T-cell (primary cell): ENCODE measurements at places on chromosomes 6 and 20. TPM values are rescaled to one million over a fixed set of nuclear protein-coding genes. Genes with fewer than 3 reads are reported as not detected.
A peak's percentile ranks its signal among the peaks of the same experiment; 100 is the strongest.

SLC17A2 gene
- not detected for total RNA-seq

DNA sequence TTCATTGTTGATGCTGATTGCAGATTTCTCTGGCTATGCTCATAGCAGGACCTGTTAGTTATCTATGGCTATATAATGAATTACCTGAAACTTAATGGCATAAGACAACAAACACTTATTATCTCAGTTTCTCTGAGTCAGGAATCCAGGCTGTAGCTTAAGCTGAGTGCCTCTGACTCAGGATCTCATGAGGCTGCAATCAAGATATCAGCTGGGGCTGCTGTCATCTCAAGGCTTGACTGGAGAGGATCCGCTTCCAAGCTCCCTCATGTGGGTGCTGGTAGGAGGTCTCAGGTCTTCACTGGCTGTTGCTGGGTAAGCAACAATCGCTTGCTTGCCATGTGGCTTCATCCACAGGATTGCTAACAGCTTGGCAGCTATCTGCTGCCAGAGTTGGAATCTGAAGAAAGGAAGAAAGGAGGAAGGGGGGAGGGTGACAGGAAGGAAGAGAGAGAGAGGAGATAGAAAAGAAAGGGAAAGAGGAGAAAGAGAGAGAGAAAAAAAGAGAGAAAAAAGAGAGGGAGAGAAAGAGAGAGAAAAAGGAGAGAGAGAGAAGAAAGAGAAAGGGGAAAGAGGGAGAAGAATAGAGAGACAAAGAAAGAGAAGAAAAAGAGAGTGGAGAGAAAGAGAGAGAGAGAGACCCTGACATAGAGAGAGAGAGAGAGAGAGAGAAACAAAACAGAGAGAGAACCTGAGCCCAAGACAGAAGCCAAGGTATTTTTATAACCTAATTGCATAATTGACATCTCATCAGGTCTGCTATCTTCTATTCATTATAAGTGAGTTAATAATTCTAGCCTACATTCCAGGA lies 579.0 kb upstream of the BTBD3 start:
- no peak for DNase-seq

- DNase-seq, result no peak
Observed at GRCh38 chr6:136230219-136230853, 19.8 kb downstream of the MTFR2 start.

RGS17 gene
- total RNA-seq, result not detected

- no peak for DNase-seq
Observed at GRCh38 chr6:50993941-50994720, 175.5 kb downstream of the TFAP2B start.

- DNase-seq, result no peak
Observed at GRCh38 chr20:20022498-20022897, 5.3 kb downstream of the NAA20 start.

UBE2C gene
- 2.4 TPM for total RNA-seq

KLHDC3 gene
- 72.7 TPM for total RNA-seq

DNA sequence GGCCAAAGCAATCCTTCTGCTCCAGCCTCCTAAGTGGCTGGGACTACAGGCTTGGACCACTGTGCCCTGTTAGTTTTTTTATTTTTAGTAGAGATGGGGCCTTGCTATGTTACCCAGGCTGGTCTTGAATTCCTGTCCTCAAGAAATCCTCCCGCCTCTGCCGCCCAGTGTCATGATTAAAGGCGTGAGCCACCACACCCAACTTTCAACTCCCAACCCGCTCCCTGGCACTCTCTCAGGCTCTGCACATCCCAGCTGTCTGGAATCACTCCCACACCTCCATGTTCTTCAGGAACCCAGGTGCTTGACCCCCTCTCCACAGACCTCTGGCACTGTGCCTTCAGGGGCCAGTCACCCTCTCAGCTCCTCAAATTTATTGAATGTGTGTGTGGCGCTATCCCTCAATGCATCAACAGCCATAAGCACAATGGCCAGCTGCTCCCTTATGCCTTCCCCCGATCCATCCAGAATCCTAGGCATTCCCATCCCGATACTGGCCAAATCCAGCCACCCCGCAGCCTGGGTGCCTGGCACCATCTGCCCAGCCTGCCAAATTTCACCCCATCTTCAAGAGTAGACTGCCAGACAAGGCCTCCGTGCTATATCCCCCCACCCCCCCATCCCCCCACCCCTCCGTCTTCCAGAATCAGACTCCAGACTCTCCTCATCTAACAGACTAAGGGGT lies 647 bp upstream of the POU5F1 start:
- no peak for DNase-seq

GRCh38 chr6:12012558-12013306 lies 620 bp downstream of the HIVEP1 start:
- DNase-seq, result peak; percentile 72

TGM2 gene
- 1.2 TPM for total RNA-seq

CRISP2 gene
- total RNA-seq, result not detected

DNPH1 gene
- total RNA-seq, result 57.5 TPM

MC3R gene
- not detected for total RNA-seq

DNA sequence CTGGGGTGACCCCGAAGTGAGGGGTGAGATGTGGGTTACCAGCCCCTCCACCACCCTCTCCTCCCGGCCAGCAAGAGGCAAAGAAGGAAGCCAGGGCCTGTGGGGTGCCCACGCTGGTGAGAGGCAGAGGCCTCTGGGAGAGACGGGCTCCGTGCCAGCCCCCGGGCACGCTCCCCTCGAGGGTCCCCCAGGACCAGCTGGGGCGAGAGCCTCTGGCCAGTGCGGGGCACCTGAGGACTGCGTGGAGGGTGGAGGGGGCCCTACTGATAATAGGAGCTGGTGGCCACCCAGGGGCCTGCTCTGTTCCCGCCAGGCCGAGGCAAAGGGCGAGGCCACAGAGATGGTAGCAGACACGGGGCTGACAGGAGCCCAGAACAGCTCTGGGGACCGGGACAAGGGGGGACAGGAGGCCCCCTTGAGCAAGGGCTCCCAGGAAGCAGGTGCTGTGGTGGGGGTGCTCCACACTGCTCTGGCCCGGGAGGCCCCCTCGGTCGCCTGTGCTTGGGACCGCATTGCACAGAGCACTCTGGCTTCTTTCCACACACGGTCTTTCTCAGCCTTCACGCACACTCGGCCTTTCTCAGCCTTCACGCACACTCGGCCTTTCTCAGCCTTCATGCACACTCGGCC lies 226.9 kb downstream of the TTLL2 start:
- DNase-seq, result no peak

- DNase-seq, result no peak
Observed at GRCh38 chr6:47102331-47102730, 60.2 kb upstream of the ADGRF1 start.

DNA sequence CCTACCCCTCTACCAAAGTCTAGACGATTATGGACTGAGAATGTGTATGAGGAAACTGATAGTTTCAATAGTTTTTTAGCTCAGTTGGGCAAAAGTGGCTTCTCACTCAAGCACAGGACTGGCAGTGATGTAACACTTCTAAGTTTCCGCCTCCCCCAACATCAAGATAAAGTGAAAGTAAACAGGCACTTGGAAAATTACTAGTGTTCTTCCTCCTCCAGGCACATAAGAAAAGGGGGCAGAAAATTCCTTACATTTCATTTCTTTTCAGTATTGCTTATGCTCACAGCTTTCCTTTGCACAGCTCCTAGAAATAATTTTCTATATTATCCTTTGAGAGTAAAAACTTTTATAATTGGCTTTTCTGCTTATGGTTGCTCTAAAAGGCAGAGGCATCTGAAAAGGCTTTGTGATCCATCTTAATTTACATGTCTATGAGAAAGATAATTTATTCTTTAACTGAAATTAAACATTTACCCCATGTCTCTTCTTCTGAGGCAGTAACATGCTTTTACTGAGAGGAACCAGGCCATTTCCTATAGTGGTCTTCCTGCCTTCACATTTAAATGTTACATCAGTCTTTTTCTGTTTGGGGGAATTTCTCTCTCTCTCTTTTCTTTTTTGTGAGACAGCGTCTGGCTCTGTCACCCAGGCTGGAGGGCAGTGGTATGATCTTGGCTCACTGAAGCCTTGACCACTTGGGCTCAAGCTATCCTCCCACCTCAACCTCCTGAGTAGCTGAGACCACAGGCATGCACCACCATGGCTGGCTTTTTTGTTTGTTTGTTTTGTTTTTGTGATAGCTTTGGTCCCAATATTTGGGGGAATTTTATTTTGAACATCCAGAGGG lies 65.0 kb upstream of the EEF1A1 start:
- peak; percentile 13 for DNase-seq

DNA sequence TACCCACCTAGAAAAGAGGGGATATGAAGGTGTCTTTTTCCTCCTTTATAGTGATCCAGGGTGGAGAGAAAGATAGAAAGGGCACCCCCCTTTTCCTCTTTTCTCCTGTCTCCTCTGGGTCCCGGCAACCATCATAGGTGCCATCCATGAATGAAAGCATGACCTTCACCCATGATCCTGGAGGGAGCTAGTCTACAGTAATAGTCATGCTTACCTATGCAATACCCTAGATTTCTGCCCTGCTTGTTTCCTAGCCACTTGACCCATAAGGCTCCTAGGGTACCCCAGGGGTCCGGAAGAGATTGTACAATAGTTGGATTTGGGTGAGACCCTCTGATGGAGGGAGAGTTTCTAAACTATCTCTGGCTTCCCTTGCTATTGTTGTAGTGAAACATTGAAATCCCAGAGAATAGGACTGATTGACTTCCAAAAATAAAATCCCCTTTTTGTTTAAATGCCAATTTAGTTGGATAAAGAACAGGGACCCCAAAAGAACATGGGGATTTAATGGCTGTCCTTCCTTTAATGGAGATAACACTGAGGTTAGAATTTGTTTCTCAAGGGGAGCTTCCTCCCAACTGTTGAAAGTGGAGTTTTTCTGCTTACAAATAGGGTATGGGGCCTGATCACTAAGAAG lies 366.8 kb upstream of the KHDRBS2 start:
- no peak for DNase-seq

DNA sequence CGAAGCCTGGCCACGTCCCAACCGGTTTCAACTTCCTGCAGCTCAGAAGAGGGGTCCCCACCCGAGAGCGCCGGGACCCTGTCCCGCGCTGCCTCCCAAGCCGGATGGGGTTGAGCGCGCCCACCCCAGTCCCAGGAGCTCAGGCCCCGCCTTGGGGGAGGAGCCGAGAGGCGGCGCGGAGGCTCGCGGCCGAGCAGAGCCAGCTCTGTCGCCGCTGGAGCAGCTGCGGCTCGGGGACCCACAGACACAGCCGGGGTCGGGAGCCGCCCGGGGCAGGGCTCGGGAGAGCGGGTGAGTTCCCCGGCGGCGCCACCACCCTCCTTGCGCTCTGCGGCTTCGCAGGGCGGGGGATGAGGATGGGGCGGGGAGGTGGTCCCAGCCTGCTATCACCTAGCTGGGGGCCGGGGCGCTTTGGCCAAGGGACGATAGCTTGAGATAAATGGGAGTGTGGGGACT lies at the start of gene PPP1R16B:
TSS of gene PPP1R16B (plus strand) at position 196 of the 456 bp plus-strand sequence. CDS start 30,229 bp downstream, outside the sequence.
- peak; percentile 84 for DNase-seq

MATN4 gene
- total RNA-seq, result not detected

DNAH8 gene
- total RNA-seq, result not detected

GRCh38 chr6:111792914-111793700 lies 80.1 kb downstream of the FYN start:
- DNase-seq, result no peak

- DNase-seq, result no peak
Observed at GRCh38 chr20:982754-983153, 19.4 kb downstream of the RSPO4 start.

DNA sequence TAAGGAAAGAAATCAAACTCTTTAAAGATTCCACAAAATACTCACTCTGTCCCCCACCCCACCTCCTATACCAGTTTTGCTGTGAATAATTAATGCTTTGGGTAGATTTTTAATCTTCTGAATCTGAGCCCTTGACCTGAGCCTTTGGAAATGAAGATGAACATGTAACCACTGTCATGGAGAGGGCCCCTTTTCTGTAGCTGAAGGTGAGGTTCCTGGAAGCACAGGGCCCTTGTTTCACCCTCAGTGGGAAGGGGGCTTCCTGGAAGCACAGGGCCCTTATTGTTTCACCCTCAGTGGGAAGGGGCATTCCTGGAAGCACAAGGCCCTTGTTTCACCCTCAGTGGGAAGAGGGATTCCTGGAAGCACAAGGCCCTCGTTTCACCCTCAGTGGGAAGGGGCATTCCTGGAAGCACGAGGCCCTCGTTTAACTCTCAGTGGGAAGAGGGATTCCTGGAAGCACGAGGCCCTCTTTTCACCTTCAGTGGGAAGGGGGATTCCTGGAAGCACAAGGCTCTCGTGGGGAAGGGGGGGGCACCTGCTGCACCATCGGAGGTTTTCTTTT lies 75.7 kb downstream of the DACT2 start:
- no peak for DNase-seq

DNA sequence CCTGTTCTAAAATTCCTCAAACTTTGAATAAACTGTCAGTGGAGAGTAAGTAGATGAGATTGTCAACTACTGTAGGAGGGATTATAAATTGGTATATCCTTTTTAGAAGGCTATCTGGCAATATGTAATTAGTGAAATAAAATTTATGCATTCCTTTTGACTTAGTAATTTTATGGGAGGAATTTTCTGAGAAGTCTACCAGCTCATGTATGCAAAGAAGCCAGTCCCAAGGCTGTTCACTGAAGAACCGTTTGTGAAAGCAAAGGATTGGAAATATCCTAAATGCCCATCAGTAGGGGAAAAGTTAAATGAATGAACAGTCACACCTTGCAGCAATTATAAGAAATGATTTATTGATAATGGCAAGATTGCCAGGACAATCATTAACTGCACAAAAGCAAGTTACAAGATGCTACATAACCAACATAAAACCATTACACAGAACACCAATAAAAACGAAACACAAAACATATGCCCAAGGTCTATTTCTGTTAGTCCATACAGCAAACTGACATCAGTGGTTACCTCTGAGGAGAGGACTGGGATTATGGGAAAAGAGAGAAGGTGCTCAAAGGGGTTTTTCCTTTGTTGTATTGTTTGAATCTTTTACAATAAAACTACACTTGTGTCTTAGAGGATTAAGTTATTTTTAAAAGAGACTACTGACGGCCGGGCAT lies 4.6 kb upstream of the DSTN start:
- DNase-seq, result no peak

DNA sequence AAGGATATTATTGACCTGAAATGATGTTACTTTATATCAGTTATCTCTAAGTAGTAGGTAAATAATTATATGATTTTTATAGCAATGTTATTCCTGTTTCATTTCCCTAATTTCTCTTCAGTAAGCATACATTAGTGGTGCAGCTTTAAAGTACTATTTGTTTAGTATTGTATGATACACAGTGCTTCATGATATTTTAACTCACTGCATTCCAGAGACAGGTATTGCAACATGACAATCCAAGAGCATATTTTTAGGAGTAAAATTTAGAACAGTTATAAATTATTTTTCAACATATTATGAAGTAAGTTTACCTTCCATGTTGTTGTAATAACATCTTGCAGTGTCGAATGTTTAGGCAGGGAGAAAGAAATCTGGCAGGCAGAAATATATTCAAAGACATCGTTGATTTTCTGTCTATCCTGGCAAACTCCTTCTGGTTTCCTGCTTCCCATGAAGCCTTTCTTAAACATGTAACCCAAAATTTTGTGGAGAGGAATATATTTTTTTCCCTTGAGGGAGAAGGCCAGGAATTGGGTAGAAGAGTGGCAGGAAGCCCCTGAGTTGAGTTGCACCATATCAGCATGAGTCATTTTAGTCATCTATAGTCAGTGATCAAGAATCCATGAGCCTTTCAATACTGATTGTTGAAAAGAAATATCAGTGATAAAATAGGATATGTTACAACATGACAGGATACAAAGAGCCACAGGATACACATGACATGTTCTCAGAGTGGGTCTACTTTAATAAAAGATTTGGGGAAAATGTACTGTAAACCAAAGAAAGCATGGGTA lies 29.0 kb upstream of the PTCHD4 start:
- no peak for DNase-seq

VARS1 gene
- 49.4 TPM for total RNA-seq

CYP24A1 gene
- 0.13 TPM for total RNA-seq
